ENCODE measurements at places on chromosomes 11 and 22.

- no peak for DNase-seq
- H3K4me3 ChIP-seq, result no peak overlapping the region
- no peaks in the 10 kb centered on the region for H3K4me1 ChIP-seq
- no peak overlapping the region for H3K27ac ChIP-seq
- H3K27me3 ChIP-seq, result no peaks in the 10 kb centered on the region
Observed at GRCh38 chr11:30120045-30120589, 103.3 kb upstream of the KCNA4 start.

- H3K4me1 ChIP-seq, result peaks cover 32% of the 10 kb centered on the region
- no peak overlapping the region for H3K4me3 ChIP-seq
- H3K27ac ChIP-seq, result no peak overlapping the region
Observed at GRCh38 chr11:119723243-119723951, 5.6 kb downstream of the NECTIN1 start.

GRCh38 chr11:2916892-2917645, 12.2 kb downstream of the PHLDA2 start:
- H3K4me3 ChIP-seq, result no peak overlapping the region
- no peak overlapping the region for H3K27ac ChIP-seq
- no peak for DNase-seq
- peaks cover 14% of the 10 kb centered on the region for H3K27me3 ChIP-seq

DNA sequence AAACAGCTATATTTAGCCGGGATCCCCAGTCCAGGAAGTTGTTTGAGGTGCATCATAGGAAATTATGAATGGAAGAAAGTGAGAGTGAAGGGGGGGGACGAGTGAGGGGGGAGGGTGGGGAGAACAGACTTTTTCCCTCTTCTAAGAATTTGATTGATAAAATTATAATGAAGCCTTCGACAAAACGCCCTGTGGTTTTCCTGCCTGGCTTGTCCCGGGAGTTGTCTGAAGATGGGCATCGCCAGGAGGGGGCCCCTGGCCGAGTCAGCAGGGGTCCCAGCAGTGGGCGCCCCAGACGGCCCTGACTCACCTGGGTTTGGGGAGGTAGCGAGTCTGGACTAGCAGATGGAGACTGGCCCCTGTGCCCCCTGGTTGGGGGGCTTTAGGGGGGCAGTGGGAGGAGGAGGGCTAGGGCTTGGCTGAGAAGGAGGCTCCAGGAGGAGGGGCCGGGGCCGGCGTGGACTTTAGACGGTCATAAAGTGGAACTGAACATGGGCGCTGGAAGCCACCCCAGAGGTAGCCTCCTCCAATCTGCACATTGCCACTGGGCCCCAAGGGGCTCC, 336 bp upstream of the LIF start:
- peak overlapping the region; percentile 39 for H3K4me3 ChIP-seq
- H3K27me3 ChIP-seq, result peaks cover 3% of the 10 kb centered on the region
- H3K36me3 ChIP-seq, result no peaks in the 10 kb centered on the region
- H3K27ac ChIP-seq, result no peak overlapping the region

GRCh38 chr11:18986744-18987143, 47.5 kb upstream of the MRGPRX1 start:
- H3K27ac ChIP-seq, result no peak overlapping the region
- no peaks in the 10 kb centered on the region for H3K27me3 ChIP-seq
- H3K4me3 ChIP-seq, result no peak overlapping the region
- DNase-seq, result no peak

- peaks cover 3% of the 10 kb centered on the region for H3K4me1 ChIP-seq
- DNase-seq, result peak; percentile 53
- no peaks in the 10 kb centered on the region for H3K27me3 ChIP-seq
- H3K27ac ChIP-seq, result peak overlapping the region; percentile 84
- no peak overlapping the region for H3K4me3 ChIP-seq
- peaks cover 53% of the 10 kb centered on the region for H3K36me3 ChIP-seq
Observed at GRCh38 chr11:65506772-65507505, 8.1 kb downstream of the MALAT1 start.

GRCh38 chr11:133900176-133901105, 55.1 kb upstream of the SPATA19 start:
- H3K27ac ChIP-seq, result no peak overlapping the region
- H3K36me3 ChIP-seq, result no peaks in the 10 kb centered on the region
- H3K4me1 ChIP-seq, result no peaks in the 10 kb centered on the region
- H3K4me3 ChIP-seq, result no peak overlapping the region
- no peak for DNase-seq

- H3K4me3 ChIP-seq, result no peak overlapping the region
- no peaks in the 10 kb centered on the region for H3K36me3 ChIP-seq
- peaks cover 7% of the 10 kb centered on the region for H3K4me1 ChIP-seq
- H3K27ac ChIP-seq, result no peak overlapping the region
- H3K27me3 ChIP-seq, result no peaks in the 10 kb centered on the region
Observed at GRCh38 chr22:29167032-29167911, 38.4 kb upstream of the EMID1 start.

GRCh38 chr11:26399336-26399735, 67.4 kb downstream of the ANO3 start:
- no peaks in the 10 kb centered on the region for H3K36me3 ChIP-seq
- no peak overlapping the region for H3K4me3 ChIP-seq
- no peak for DNase-seq
- H3K27ac ChIP-seq, result no peak overlapping the region
- no peaks in the 10 kb centered on the region for H3K4me1 ChIP-seq
- no peaks in the 10 kb centered on the region for H3K27me3 ChIP-seq

DNA sequence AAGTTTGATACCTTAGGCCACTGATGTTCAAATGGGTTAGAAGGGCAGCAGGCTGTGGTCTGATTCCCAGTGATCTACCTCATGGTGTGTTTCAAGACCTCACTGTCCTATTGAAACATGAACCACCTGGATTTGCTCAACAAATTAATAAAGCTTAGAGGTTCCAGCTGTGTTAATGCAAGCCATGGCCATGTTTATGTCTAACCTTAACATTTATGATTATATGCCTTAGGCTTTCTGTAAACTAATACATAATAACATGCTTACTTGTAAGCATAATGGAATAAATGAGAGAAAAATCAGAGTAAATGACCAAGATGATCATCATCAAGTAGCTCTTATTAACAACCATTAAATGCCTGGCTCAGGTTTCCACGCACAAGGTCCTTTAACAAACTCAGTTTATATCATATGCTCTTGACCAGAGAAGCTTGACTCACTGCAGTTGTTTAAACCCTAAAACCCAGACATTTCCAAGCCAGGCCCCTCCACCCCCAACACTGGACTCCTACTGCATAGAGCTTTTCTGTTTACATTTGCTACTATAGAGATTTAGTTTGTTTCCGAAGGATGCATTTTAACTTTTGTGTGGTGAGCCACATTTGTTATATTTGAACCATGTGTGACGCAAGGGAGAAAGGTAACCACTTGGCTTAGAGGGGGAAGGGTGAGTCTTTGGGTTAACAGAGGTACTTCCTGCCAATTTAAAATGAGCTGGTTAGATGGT, 43.7 kb downstream of the KREMEN1 start:
- no peak for DNase-seq
- peaks cover 4% of the 10 kb centered on the region for H3K36me3 ChIP-seq
- H3K27ac ChIP-seq, result no peak overlapping the region
- no peak overlapping the region for H3K4me3 ChIP-seq
- H3K27me3 ChIP-seq, result no peaks in the 10 kb centered on the region

DNA sequence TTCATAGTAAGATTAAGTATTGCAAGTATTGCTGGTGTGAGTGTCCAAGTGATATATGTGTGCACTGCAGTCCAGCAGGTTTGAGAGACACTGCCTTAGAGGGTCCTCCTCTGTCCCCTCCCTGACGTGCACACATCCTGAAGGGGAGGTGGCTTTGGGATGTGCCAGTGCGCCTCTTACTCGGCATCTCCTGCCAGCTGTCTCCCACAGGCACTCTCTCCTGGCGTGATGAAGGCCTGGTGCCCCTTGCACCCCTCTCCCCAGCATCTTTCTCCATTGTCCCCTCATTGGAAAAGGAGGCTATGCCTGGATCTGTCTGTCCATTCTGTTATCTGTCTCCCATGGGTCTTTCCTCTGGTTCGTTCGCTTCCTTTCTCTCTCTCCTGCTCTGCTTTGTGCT, 24.2 kb downstream of the GTPBP1 start:
- H3K36me3 ChIP-seq, result peaks cover 87% of the 10 kb centered on the region
- H3K4me1 ChIP-seq, result no peaks in the 10 kb centered on the region
- no peak overlapping the region for H3K27ac ChIP-seq
- H3K4me3 ChIP-seq, result no peak overlapping the region
- no peaks in the 10 kb centered on the region for H3K27me3 ChIP-seq

- H3K4me1 ChIP-seq, result peaks cover 51% of the 10 kb centered on the region
- peak; percentile 83 for DNase-seq
- H3K27me3 ChIP-seq, result no peaks in the 10 kb centered on the region
- H3K27ac ChIP-seq, result peak overlapping the region; percentile 99
- H3K36me3 ChIP-seq, result peaks cover 51% of the 10 kb centered on the region
Observed at GRCh38 chr11:67268081-67268961, 2.0 kb downstream of the GRK2 start.

- H3K4me3 ChIP-seq, result no peak overlapping the region
- peak overlapping the region; percentile 78 for H3K27ac ChIP-seq
- peaks cover 27% of the 10 kb centered on the region for H3K4me1 ChIP-seq
- H3K36me3 ChIP-seq, result no peaks in the 10 kb centered on the region
Observed at GRCh38 chr22:20238536-20238900, 29.6 kb downstream of the RTN4R start.

DNA sequence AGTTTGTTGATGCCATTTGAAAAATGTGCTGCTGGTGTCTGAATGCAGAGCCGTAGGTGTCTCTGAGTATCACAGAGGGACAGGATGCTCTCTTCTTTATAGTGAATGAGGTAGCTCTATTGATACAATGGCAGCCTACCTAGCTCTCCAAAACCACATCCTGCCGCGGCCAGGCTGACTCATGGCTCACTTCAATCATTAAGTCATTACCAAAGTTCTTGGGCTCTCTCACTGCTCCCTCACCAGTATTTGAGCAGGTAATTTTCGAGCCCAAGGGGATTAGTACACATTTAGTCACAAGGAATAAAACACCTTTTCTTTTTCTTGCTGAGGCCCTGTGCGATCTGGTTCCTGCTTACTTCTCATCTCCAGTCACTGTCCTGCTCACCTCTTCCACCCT, 509.0 kb upstream of the LARGE1 start:
- no peaks in the 10 kb centered on the region for H3K4me1 ChIP-seq
- no peak overlapping the region for H3K4me3 ChIP-seq
- H3K36me3 ChIP-seq, result no peaks in the 10 kb centered on the region
- DNase-seq, result no peak
- no peaks in the 10 kb centered on the region for H3K27me3 ChIP-seq
- H3K27ac ChIP-seq, result no peak overlapping the region

DNA sequence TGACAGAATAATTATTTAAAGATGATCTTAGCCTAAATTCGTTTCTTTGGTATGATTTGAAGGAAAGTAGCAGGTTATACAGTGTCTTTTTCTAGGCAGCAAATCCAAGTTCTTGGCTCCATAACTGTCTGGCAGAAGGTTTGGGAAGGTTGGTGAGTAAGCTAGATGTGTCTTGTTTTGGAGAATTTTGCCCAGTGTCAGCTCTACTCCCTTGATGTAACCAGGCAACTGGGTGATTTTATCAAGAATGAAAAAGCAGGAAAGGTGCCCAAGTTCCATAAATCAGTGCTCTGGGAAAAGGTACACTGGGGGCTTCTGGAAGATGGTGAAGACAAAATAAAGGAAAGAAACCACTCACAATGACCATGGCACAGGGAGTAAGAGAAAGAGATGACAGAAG, 71.5 kb upstream of the USP47 start:
- H3K27me3 ChIP-seq, result peaks cover 2% of the 10 kb centered on the region
- no peaks in the 10 kb centered on the region for H3K4me1 ChIP-seq
- H3K27ac ChIP-seq, result no peak overlapping the region
- H3K36me3 ChIP-seq, result no peaks in the 10 kb centered on the region
- no peak overlapping the region for H3K4me3 ChIP-seq

- no peak for DNase-seq
- no peak overlapping the region for H3K27ac ChIP-seq
- H3K27me3 ChIP-seq, result no peaks in the 10 kb centered on the region
- H3K4me3 ChIP-seq, result no peak overlapping the region
- no peaks in the 10 kb centered on the region for H3K36me3 ChIP-seq
Observed at GRCh38 chr22:16810188-16810802, 14.9 kb downstream of the XKR3 start.

GRCh38 chr11:108592591-108593213, 866 bp downstream of the EXPH5 start:
- DNase-seq, result no peak
- no peaks in the 10 kb centered on the region for H3K36me3 ChIP-seq
- peak overlapping the region; percentile 77 for H3K4me3 ChIP-seq
- H3K27me3 ChIP-seq, result peaks cover 41% of the 10 kb centered on the region
- peak overlapping the region; percentile 59 for H3K27ac ChIP-seq

DNA sequence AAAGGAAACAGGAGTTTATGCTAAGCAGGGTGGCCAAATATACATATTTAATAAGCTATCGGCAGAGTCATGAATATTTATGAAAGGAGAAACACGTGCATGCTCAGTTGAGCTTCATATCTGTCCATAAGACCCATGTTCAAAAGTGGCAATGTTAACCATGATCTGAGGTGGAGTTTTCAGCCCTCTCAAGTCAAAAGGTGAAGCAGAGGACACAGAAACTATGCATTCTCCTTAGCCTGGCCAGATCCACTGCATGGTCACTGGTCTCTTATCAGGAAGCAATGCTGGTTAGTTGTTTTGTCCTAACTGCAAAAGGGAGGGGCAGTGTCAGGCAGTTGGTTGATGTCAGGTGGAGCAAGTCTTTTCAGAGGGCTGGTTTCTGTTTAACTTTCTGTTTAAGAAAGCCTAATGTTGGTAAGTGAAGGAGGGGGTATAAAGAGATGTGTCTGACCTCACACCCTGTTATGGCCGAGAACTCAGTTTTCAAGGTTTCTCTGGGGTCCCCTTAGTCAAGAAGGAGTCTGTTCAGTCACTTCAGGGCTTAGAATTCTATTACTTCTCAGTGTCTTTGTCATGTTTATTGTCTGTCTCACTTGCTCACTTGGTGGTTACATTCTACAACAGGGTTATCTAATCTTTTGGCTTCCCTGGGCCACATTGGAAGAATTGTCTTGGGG, 5.5 kb upstream of the SELENOH start:
- no peak for DNase-seq
- H3K27me3 ChIP-seq, result no peaks in the 10 kb centered on the region
- H3K4me3 ChIP-seq, result no peak overlapping the region
- peaks cover 39% of the 10 kb centered on the region for H3K36me3 ChIP-seq

DNA sequence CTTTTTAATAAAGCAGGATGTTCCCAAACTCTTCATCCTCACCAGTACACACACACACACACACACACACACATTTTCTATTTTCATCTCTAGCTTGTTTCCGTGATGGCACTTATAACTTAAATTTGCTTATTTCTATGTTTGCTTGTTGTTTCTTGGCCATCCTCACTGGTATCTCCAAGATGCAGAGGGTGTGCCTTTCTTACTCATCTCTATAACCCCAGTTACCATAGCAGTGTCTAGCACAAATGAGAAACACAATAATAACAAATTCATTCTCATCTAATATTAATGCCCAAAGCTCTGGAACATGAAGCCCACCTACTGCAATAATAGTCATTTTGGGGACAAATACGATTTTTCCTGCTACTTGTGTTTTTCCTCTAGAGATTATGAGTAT, 156.3 kb downstream of the GRM5 start:
- no peak for DNase-seq
- H3K4me3 ChIP-seq, result no peak overlapping the region
- no peak overlapping the region for H3K27ac ChIP-seq
- no peaks in the 10 kb centered on the region for H3K36me3 ChIP-seq

- no peaks in the 10 kb centered on the region for H3K4me1 ChIP-seq
- DNase-seq, result no peak
- peaks cover 87% of the 10 kb centered on the region for H3K36me3 ChIP-seq
- no peaks in the 10 kb centered on the region for H3K27me3 ChIP-seq
- no peak overlapping the region for H3K27ac ChIP-seq
- no peak overlapping the region for H3K4me3 ChIP-seq
Observed at GRCh38 chr22:39429916-39430575, 26.8 kb upstream of the MGAT3 start.

- no peak overlapping the region for H3K4me3 ChIP-seq
- DNase-seq, result no peak
- no peaks in the 10 kb centered on the region for H3K27me3 ChIP-seq
- peaks cover 71% of the 10 kb centered on the region for H3K36me3 ChIP-seq
- H3K4me1 ChIP-seq, result no peaks in the 10 kb centered on the region
Observed at GRCh38 chr22:20750461-20751184, 23.3 kb upstream of the SERPIND1 start.
